ENCODE measurements at places on chromosomes 7 and 10. TPM values are rescaled to one million over a fixed set of nuclear protein-coding genes. Genes with fewer than 3 reads are reported as not detected.

SPDYE2 gene
- 0.42 TPM for total RNA-seq

SFTPA1 gene
- total RNA-seq: not detected

TSPAN33 gene
- total RNA-seq: 10.5 TPM

TMUB1 gene
- 24.3 TPM for total RNA-seq

PIK3CG gene
- 3.1 TPM for total RNA-seq

Measured in tibial nerve (tissue), 4 donors.